ENCODE measurements at places on chromosomes 4 and X.

- DNase-seq = no peak
Observed at GRCh38 chr4:84159762-84160161, 339.3 kb downstream of the NKX6-1 start.

DNA sequence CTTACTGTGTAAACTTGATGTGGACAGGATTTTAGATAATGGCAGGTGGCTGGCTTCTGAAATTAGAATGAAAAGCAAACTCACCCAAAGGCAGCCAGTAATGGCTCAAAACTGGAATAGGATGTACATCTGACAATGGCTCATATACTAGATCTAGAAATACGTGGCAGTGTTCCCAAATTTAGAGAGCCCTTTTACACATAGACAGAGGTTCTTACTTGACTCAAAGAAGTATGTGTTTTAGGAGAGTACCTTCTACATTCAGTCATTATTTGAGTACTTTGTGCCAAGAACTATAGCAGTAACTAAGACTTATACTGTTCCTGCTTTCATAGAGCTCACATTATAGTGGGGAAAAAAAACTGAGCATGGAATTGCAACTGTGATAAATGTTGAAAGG is 48.0 kb downstream of the UBE2K start:
- DNase-seq = no peak

- DNase-seq = no peak
Observed at GRCh38 chr4:173413036-173413435, 14.1 kb upstream of the SCRG1 start.

DNA sequence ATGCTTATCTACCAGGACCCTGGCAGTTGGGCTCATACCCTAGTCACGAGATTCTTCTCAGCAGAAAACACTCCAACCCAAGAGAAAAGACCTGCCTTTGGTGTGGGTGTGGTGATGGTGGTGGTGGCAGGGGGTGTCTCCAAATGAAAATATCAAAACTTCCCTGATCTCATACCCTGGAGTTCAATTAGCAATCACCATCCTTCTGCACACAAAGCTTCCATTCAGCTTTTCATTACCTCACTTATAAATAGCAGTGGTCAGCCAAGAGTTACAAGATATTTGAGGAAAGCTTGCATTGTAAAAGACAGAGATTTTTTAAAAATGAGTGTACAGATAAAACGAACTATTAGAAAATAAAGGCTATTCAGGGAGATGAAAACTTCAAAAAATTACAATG is 580.8 kb upstream of the MAGEB2 start:
- DNase-seq = no peak

- no peak for DNase-seq
Observed at GRCh38 chrX:8345473-8345872, 119.2 kb upstream of the VCX3B start.

DNA sequence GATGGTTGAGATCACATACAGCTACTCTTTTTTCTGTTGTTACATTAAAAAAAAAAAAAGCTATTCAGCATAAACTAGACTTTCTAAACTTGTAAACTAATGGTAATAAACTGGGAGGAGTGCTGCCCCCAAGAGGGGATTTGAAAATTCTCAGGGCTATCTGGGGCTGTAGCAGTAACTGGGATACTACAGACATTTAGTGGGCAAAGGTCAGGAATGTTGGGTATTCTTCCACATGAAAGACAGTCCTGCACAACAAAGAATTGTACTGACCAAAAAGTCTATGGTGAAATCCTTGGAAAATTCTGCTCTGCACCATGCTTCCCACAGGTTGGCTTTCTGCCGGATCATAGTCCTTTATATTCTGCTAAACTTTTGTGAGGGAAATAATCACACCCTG is 232.6 kb upstream of the BOD1L1 start:
- no peak for DNase-seq

GRCh38 chr4:103318327-103318726 is 120.2 kb upstream of the CENPE start:
- DNase-seq = no peak

DNA sequence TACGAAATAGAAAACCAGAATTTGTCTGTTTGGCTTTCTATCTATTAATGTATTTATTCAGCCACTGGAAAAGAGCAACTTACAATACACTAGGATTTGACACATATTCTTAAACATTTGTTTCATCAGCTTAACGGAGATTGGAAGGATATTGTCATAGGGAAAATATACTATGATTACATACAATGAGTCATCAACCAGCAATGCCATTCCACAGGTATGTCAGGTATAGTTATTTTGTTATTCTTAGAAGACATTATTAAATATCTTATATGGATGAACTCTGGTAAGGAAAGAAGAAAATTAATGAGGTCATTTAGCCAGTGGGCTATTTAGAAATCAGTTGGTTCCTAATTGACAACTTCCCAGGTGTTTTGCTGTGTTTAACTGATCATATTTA is 926.6 kb downstream of the STIM2 start:
- no peak for DNase-seq

- DNase-seq = no peak
Observed at GRCh38 chr4:77619408-77619807, 13.8 kb downstream of the CXCL13 start.

- no peak for DNase-seq
Observed at GRCh38 chr4:81826335-81826734, 354.6 kb upstream of the RASGEF1B start.

- no peak for DNase-seq
Observed at GRCh38 chr4:126328914-126329313, 1014.2 kb downstream of the FAT4 start.

DNA sequence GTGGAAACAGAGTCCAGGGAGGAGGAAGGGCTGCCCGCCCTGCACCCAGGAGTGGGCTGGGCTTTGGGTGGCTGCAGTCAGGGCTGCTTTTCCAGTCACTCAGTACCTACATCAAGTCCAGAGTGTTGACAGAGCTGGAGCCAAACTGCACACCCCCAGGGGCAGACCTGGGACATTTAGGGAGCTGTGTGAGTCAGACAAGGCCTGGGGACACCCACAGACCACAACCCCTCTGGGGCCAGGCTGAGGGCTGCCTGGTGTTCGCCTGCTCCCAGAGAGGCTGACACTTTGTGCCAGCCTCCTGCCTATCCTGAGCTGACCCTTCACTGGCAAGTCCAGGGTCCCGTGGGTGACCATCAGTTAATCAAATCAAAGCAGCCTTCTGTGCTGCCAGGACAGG is 240.0 kb downstream of the BCOR start:
- no peak for DNase-seq

GRCh38 chrX:130280901-130281300 is 12.2 kb upstream of the ZNF280C start:
- no peak for DNase-seq

GRCh38 chrX:39613997-39614679 is 483.6 kb downstream of the BCOR start:
- peak; percentile 24 for DNase-seq

DNA sequence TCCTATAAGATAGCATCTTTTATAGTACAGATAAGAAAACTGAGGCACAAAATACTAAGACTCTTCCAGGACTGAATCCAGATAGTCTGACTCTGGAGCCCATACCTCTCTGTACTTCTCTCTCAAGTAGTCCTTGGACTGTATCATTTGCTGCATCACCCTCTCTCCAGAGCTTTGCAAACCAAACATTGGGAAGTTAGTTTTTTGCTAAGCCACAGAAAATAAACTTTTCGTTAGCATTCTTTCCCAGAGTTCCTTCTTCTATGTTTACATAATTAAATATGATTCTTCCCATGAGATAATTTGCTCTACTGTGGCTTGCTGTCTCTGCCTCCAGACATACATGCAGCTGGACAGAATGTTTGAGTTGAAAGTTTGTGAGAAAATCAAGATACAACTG is 22.0 kb downstream of the PPEF2 start:
- no peak for DNase-seq

GRCh38 chr4:52212702-52213101 is 161.6 kb downstream of the SPATA18 start:
- no peak for DNase-seq

GRCh38 chrX:15913146-15913545 is 58.5 kb upstream of the AP1S2 start:
- no peak for DNase-seq

GRCh38 chrX:17550011-17550410 is 175.0 kb downstream of the NHS start:
- no peak for DNase-seq

- no peak for DNase-seq
Observed at GRCh38 chr4:183507925-183508696, 3.3 kb downstream of the ING2 start.

DNA sequence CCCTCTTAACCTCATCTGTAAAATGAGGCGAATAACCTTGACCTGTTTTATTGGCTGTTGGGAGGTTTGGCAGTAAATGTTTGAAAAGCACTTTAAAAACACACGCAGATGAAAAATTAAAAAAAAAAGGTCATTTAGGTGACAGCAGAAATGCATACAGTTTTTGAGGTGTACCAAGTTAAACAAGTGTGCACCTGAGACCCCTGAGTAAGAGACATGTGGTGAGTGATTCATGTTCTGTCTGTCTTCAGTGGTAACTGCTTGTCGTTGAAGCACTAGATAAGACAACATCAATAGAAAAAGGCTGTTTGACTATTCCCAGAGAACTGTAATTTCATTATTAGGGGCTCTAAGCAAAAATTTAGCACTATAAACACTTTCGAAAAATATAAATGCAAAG is 608.4 kb upstream of the PITX2 start:
- DNase-seq = no peak

- DNase-seq = no peak
Observed at GRCh38 chr4:176566769-176567168, 226.0 kb downstream of the VEGFC start.

DNA sequence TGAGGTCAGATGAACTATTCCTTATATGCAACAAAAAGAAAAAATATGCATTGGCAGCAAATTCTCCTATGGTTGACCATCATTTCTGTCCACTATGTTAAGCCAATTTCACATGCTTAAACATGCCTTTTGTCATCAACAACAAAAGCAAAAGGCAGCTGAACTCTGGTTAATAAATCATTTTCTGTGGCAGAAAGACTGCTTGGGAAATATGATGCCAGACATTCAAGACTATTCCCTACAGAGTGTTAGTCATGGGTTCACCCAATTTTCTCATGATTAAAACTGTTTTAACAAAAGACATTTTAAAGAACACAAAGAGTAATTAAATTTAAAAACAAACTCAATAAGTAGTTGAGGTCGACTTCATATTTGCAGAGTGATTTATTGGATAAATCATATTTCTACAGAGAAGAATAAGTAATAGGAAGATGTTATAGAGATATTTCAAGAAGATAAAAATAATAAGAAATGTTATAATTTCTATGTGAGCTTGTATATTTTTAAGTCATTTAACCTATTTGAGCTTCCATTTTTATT is 890.6 kb downstream of the STPG2 start:
- no peak for DNase-seq

DNA sequence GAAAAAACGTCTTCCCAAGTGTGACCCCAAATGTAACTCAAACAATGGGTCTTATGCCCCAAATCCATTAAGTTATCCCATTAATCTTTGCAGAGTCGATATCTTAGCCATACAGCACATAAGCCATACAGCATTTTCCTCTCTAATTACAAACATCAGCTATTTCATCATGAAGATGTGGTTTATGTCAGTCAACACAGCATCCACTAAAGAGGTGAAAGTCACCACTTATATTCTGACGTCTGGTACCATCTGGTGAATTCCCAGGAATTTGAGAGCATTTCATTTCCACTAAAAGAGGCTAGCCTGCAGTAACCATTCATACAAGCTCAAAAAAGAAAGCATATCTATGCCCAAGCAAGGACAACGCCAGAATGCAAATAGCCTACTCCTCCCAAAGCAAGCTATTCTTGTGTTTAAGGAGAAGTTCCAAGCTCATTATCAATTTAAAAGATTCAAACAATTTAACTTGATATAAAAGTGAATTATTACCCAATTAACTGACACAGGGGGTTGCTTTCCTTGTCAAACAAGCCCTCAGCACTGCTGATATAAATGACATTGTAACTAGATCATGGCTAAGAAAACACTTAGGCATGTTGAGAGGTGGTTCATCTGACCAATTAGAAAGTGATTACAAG is 203.3 kb downstream of the ANTXR2 start:
- DNase-seq = no peak

- DNase-seq = no peak
Observed at GRCh38 chr4:138222046-138222445, 20.1 kb downstream of the SLC7A11 start.

- DNase-seq = no peak
Observed at GRCh38 chrX:53186351-53186750, 38.7 kb downstream of the KDM5C start.
